ENCODE measurements at places on chromosomes 7 and 10.

DNA sequence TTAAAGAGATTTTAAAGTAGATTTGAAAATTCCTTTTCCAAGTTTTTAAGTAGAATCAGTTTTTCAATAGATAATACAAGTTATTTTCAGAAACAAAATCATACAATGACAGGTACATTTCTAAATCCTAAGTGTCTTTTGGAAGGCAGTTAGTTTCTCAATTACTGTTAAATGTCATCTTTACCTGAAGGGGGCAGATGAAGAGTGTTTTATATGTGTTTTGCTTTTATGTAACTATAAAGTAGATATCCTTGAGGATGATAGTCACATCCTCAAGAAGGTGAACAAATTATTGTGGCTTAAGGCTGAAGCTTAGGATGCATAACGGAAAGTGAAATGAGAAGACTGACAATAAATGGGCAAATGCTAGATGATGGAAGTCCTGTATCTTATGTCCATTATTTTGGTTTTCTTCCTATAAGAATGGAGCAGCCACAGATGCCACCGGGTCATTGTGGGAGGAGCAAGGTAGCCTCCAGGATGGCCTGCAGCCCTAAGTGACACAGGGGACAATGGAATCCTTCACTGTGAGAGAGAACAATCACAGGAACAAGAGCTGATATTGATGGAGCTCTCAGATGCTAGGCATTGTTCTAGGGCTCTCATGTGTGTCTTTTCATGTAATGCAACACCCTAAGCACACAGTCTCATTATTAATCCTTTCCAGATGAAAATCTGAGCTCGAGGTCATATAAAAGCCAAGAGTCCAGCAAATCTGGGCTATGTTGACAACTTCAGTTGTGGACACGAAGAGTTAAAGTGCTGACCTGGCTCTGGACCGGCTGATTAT is 14.1 kb upstream of the MKX start:
- no peak for DNase-seq

DNA sequence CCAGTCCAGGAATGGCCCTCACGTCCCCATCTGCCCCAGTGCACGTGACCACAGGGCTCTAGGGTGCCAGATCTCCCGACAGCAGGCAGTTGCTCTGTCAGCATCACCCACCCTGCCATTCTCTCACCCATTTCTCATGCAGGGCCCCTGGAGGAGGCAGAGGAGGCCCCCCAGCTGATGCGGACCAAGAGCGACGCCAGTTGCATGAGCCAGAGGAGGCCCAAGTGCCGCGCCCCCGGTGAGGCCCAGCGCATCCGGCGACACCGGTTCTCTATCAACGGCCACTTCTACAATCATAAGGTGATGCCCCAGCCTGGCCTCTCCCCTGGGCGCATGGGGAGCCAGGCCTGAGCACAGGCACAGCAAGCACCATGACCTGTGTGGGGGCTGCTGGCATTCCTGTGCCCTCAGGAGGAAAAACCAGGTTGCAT is 6.1 kb upstream of the DEPP1 start:
- no peak for DNase-seq

DNA sequence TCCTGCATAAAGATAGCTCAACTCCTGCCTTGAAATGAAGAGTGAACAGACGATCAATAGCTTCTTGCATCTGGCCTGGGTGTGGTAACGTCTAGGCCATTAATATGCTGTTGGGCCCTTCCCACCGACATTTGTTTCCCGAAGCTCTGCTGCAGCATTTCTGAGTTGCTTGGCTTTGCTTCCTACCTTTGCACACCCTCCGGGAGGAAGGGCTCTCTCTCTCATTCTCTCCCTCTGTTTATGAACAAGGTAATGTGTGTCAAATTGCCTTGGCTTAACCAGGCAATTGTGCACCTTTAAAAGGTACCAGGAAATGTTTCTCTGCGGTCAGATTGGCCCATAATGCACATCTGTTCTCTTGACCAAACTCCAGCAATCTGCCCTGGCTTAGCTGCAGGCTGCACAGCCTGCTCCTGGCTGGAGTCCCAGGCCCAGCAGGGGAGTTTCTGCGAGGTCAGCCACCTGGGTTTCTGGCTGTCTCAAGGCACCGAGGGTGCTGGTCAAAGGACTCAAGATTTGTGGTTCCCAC is 223.7 kb downstream of the SNX10 start:
- DNase-seq = no peak

DNA sequence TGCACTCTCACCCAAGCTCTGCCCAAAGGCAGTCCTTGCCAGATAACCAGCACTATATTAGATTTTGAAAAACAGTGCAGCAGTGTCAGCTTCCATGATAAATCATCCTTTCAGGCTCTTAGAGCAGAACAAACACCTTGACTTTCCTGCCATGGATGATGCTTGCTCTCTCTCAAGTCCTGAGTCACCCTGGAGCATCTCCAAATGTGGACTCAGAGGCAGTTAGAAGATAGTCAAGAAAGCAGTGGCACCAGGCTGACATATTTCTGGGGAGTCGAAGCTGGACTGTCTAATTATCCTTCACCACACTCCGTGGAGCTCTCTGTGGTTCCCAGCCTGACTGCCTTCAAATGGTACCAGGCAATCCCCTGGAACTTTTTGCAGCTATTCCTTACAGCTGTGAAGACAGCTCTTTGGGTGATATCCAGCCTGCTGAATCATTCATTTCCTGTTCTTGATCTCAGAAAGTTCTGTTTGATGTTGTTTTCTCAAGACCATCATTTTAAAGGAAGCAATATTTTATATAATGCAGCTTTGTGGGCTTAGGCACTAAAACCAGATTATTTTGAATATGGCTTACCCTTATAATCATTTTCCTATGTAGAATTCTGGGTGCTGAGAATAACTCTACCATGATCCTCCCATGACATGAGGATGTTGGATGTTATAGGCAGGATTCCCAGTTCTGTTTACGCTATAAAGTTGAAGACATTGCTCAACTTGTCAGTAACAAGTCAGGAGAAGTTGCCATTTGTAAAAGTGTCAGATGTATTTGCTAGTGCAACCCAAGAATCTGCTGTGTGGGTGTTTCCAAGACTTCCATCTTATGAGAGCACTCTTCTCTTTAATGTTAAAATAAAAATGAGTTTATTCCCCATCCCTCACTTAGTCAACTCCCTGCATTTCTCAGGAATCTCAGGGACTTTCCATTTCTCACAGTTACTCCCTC is 233.8 kb downstream of the C7orf25 start:
- DNase-seq = no peak

DNA sequence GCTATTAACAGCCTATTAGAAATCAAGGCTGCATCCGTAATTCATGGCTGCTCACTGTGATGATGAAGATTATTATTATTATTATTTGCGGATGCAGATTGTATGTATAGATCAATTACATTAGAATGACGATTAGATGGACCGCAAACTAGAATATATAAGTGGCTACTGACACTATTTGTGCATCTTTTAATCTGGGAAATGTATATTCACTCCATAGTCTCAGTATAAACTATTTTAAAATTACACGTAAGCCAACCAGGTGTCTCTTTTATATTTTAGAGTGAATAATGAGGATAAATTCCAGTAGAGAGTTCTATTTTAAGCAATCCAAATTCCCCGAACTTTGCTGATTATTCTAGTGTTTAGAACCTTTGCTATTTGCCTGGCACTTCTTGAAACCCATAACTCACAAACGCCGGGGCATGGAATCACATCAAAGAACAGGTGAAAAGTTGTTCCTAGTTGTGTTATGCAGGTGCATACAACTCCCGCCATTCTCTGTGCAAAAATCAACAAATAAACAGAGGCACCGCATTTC is 509 bp upstream of the ING3 start:
- DNase-seq = no peak

DNA sequence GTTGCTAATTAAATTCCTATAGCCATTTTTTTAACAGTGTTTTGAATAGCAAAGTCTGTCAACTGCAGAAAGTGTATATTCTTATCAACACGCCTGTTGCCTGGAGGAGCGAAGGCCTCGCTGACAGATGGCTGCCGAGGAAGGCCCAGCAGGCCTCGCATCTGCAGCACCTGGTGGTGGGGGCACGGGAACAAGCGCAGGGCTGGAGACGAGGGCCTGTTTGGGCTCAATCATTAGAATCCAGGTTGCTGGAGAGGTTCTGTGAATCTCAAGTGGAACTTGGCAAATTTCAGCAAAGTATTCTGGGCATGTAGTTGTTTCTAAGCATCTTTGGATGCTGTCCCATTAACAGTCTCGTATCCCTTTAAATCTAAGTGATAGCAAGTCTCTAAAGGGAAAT is 66.1 kb upstream of the FAM204A start:
- DNase-seq = no peak

GRCh38 chr7:129556607-129557133 is 54.3 kb downstream of the SMKR1 start:
- no peak for DNase-seq

- DNase-seq = no peak
Measured at GRCh38 chr7:31171216-31171785, 119.2 kb downstream of the ADCYAP1R1 start.

DNA sequence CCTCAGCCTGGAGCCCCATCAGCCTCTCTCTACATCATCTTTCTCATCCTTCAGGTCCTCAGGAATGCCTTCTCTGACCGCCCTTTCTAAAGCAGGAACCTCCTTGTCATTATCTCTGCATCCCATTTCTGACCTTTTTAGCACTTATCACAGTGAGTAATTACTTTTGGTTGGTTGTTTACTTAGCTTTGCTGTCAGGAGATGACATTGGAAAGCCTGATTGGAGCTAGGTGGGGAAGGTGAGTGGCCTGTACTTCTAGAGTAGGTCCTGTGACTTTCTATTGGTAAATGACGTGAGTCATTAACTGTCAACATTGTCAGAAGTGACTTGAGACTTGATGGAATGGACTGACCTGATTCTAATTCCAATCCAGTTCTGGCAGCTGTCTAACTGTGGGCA is 9.3 kb upstream of the SLC25A13 start:
- DNase-seq = no peak

DNA sequence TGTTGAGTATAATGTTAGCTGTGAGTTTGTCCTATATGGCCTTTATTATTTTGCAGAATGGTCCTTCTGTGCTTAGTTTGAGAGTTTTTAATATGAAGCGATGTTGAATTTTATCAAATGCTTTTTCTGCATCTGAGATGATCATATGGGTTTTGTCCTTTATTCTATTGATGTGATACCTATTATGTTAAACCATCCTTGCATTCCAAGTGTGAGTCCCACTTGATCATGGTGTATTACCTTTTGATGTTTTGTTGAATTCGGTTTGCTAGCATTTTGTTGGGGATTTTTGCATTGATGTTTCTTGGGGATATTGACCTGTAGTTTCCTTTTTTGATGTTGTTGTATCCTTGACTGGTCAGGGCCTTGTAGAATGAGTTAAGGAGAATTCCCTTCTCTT is 166.4 kb downstream of the MLLT10 start:
- no peak for DNase-seq

- DNase-seq = no peak
Measured at GRCh38 chr7:8480527-8480926, 47.1 kb downstream of the NXPH1 start.

GRCh38 chr7:133815611-133816210 is 311.4 kb upstream of the LRGUK start:
- DNase-seq = no peak

All from stimulated activated CD8-positive, alpha-beta memory T cell treated with anti-CD3 and anti-CD28 coated beads, Interleukin-7, amount 100 ng/mL, for 24 hours (primary cell).